ENCODE measurements at places on chromosomes 5 and 9. TPM values are rescaled to one million over a fixed set of nuclear protein-coding genes. Genes with fewer than 3 reads are reported as not detected.

- DNase-seq: no peak
- no peak overlapping the region for H3K4me3 ChIP-seq
- no peak overlapping the region for H3K27ac ChIP-seq
- H3K36me3 ChIP-seq: peaks cover 20% of the 10 kb centered on the region
- no peaks in the 10 kb centered on the region for H3K4me1 ChIP-seq
- H3K27me3 ChIP-seq: peaks cover 33% of the 10 kb centered on the region
Observed at GRCh38 chr5:150945947-150946346, 41.2 kb upstream of the ZNF300 start.

GRCh38 chr5:124906339-124907097, 160.1 kb upstream of the ZNF608 start:
- H3K27ac ChIP-seq: no peak overlapping the region
- peaks cover 23% of the 10 kb centered on the region for H3K4me1 ChIP-seq
- H3K36me3 ChIP-seq: no peaks in the 10 kb centered on the region
- H3K27me3 ChIP-seq: peaks cover 25% of the 10 kb centered on the region
- DNase-seq: no peak

GRCh38 chr9:16618524-16618923, 251.9 kb downstream of the BNC2 start:
- H3K27ac ChIP-seq: no peak overlapping the region
- peaks cover 3% of the 10 kb centered on the region for H3K27me3 ChIP-seq
- no peak for DNase-seq
- H3K4me3 ChIP-seq: no peak overlapping the region

GRCh38 chr5:886716-887325, 5.8 kb downstream of the BRD9 start:
- peaks cover 5% of the 10 kb centered on the region for H3K27me3 ChIP-seq
- DNase-seq: no peak
- H3K27ac ChIP-seq: no peak overlapping the region
- peaks cover 72% of the 10 kb centered on the region for H3K36me3 ChIP-seq

DNA sequence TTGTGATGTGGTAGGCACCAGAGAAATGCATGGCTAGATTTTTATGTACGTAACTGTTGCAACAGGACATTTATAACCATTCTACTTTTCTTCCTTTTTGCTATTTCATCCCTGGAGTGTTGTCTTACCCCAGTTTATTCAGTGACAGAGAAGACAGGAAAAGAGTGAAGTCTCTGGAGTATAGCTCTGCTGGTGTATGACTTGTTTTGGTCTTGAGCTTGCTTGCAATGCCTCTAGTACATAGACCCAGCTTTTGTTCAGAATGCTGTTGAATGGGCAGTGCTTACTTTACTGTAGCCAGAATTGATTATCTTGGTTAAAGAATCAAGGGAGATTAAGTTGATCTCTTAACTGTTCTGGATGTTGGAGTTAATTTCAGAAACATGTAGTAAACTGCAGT, 94.3 kb downstream of the PBX3 start:
- peaks cover 13% of the 10 kb centered on the region for H3K4me1 ChIP-seq
- H3K36me3 ChIP-seq: peaks cover 4% of the 10 kb centered on the region
- no peak overlapping the region for H3K4me3 ChIP-seq
- no peaks in the 10 kb centered on the region for H3K27me3 ChIP-seq

DNA sequence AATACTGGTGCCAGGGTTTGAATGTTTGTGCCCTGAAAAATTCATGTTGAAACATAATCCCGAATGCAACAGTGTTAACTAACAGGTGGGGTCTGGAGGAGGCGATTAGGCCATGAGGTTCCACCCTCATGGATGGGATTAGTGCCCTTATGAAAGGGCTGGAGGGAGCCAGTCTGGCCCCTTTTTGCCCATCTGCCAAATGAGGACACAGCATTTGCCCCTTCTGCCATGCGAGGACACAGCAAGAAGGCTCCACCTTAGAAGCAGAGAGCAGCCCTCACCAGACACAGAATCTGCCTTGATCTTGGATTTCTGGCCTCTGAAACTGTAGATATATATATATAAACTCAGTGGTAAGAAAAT, 32.6 kb upstream of the RNF130 start:
- H3K4me1 ChIP-seq: no peaks in the 10 kb centered on the region
- H3K27me3 ChIP-seq: peaks cover 9% of the 10 kb centered on the region
- H3K27ac ChIP-seq: no peak overlapping the region
- DNase-seq: no peak
- no peak overlapping the region for H3K4me3 ChIP-seq

DNA sequence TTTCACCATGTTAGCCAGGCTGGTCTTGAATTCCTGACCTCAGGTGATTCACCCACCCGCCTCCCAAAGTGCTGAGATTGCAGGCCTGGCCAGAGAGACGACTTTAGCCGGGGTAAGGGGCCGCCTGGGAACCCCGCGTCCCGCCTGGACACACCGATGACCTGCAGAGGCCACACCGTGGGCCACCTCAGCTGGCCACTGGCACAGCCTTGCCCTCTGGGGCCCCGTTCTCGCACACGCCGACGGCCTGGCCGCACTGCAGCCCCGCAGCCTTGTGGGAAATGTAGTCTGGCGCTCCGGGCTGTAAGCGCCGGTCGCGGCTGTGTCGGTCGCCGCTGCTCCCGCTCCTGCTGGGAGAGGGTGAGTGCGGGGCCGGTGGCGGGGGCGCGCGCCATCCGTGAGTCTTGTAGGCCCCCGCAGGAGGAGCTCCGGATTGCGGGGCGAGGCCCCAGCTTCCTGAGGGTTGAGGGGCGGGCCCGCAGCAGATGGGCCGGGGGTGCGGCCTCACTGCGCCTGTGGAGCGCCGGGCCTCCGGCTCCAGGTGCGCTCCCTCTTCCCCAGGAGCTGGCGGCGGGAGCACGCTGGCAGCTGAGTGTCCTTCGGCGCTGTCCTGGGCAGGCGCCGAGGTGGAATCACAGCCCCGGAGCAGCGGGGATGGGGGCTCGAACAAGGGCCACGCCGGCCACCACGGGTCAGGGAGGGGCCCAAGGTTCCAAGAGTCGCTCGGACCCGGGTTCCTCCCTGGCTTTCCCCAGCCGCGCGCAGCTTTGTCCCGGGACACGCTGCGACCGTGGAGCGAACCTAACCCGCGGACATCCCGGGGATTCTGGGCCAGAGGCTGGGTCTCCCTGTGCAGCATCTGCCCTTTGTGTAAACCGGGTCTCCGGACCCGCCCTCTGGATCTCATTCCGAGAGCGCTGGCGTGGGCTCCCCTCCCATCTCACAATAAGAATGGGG, at the start of gene ZFP2:
Gene ZFP2 (plus strand): TSS at position 299 of the 957 bp plus-strand sequence. CDS start 35,401 bp downstream, outside the sequence.
- no peak within 1 kb of the TSS for H3K27ac ChIP-seq
- peaks cover 37% of the 10 kb centered on the region for H3K36me3 ChIP-seq
- DNase-seq: peak; percentile 37
- peak within 1 kb of the TSS; percentile 73 for H3K4me3 ChIP-seq
- H3K27me3 ChIP-seq: no peaks in the 10 kb centered on the region

- DNase-seq: no peak
- H3K27ac ChIP-seq: no peak overlapping the region
- no peak overlapping the region for H3K4me3 ChIP-seq
- H3K4me1 ChIP-seq: no peaks in the 10 kb centered on the region
- no peaks in the 10 kb centered on the region for H3K36me3 ChIP-seq
Observed at GRCh38 chr5:171205375-171205774, 103.7 kb upstream of the TLX3 start.

- H3K27ac ChIP-seq: no peak overlapping the region
- DNase-seq: no peak
- no peaks in the 10 kb centered on the region for H3K36me3 ChIP-seq
- H3K27me3 ChIP-seq: no peaks in the 10 kb centered on the region
Observed at GRCh38 chr5:27742805-27743204, 704.4 kb upstream of the CDH9 start.

DNA sequence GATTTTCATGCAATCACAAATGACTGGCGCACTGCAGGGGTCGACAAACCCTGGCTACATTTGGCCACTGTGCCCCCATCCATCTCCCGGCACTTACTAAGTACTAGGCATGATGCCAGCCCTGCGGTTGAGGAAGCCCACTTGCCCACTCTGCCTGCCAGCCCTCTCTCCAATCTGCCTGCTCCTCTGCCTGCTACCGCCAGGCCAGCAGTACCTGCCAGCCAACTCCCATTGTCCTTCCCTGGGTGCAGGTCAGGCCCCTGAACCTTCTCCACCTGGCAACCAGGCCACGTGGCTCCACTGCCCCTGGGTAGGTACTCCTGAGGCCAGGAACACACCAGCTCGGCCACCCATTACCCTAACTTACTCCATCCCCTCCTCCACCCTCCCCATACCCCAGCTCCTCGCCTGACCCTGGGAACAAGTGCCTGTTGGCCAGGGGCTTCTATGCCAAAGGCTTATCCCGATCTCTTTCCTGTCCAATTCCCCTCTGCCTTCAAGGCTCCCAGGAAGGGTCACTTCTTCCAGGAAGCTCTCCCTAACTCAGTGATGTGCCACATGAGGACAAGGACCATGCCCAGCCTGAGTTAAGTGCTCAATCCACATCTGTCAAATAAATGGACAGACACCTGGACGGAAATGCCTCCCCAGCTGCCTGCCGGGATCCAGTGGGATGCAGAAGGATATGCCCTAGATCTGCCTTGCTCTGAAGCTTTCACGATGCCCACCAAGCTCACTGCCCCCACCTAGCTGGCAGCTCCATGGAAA, 6.6 kb downstream of the EEIG1 start:
- H3K27ac ChIP-seq: peak overlapping the region; percentile 95
- H3K4me3 ChIP-seq: peak overlapping the region; percentile 96
- no peak for DNase-seq
- H3K27me3 ChIP-seq: no peaks in the 10 kb centered on the region
- H3K36me3 ChIP-seq: peaks cover 34% of the 10 kb centered on the region

DNA sequence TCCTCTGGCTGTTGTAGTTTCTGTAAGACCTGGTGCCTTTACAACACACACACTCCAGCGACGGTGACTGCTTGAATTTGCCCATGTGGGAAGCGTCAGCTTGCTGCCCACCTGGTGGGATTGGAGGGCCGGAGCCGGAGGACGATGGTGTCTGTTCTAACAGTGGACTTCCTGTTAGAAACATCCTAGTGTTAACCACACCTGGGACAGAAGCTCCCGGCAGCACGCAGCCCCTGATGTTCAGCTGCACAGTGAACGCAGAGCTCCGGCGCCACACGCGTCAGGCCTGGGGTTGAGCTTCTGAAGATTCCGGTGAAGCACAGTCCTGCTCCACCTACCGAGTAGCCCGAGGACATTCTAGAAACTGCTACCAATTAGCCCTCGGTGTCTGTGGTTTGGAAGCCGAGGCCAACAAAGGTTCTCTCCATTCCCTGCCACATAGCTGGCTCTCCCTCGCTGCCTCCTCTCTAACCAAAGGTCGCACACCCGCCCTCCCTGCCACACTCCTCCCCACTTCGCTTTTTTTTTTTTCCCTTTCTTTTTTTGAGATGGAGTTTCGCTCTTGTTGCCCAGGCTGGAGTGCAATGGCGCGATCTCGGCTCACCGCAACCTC, 14.4 kb downstream of the PMPCA start:
- peak overlapping the region; percentile 39 for H3K27ac ChIP-seq
- no peak overlapping the region for H3K4me3 ChIP-seq
- no peaks in the 10 kb centered on the region for H3K4me1 ChIP-seq
- H3K27me3 ChIP-seq: no peaks in the 10 kb centered on the region
- H3K36me3 ChIP-seq: peaks cover 13% of the 10 kb centered on the region

GRCh38 chr5:159514229-159514810, 184.0 kb upstream of the IL12B start:
- H3K36me3 ChIP-seq: no peaks in the 10 kb centered on the region
- H3K4me1 ChIP-seq: peaks cover 7% of the 10 kb centered on the region
- peaks cover 5% of the 10 kb centered on the region for H3K27me3 ChIP-seq
- H3K27ac ChIP-seq: no peak overlapping the region
- no peak overlapping the region for H3K4me3 ChIP-seq

- no peak for DNase-seq
- H3K27me3 ChIP-seq: no peaks in the 10 kb centered on the region
- no peak overlapping the region for H3K4me3 ChIP-seq
- H3K27ac ChIP-seq: no peak overlapping the region
Observed at GRCh38 chr5:158995694-158996173, 104.0 kb downstream of the EBF1 start.

GRCh38 chr5:10586555-10586954, 22.7 kb downstream of the ANKRD33B start:
- peaks cover 32% of the 10 kb centered on the region for H3K36me3 ChIP-seq
- H3K4me3 ChIP-seq: no peak overlapping the region
- peaks cover 42% of the 10 kb centered on the region for H3K27me3 ChIP-seq
- no peak overlapping the region for H3K27ac ChIP-seq

- H3K27me3 ChIP-seq: peaks cover 81% of the 10 kb centered on the region
- H3K4me1 ChIP-seq: peaks cover 23% of the 10 kb centered on the region
- H3K36me3 ChIP-seq: no peaks in the 10 kb centered on the region
- H3K4me3 ChIP-seq: peak overlapping the region; percentile 2
- DNase-seq: peak; percentile 82
- no peak overlapping the region for H3K27ac ChIP-seq
Observed at GRCh38 chr5:170571875-170572852, 68.3 kb downstream of the KCNIP1 start.

DNA sequence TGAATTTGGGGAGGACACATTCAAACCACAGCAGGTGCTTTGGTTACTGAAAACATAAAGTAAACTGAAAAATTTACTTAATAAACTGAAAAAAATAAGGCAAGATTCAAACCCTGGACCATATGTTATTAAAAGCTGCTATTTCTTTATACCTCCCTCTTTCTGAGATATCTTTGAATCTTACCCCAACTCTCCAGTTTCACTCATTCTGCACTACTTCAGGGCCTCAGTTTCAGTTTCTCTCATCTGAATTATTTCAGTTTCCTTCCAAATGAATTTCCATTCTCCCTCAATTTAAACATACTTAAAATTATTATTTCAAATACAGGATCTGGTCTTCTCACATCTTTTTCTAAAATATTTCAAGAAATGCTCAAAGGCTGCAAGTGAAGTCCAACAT, 4.9 kb upstream of the OXCT1 start:
- H3K4me3 ChIP-seq: no peak overlapping the region
- H3K4me1 ChIP-seq: peaks cover 25% of the 10 kb centered on the region
- no peak for DNase-seq
- peaks cover 6% of the 10 kb centered on the region for H3K27me3 ChIP-seq
- peak overlapping the region; percentile 2 for H3K27ac ChIP-seq

GRCh38 chr5:38725371-38725865, 120.4 kb upstream of the OSMR start:
- no peak overlapping the region for H3K27ac ChIP-seq
- H3K27me3 ChIP-seq: peaks cover 15% of the 10 kb centered on the region
- no peaks in the 10 kb centered on the region for H3K36me3 ChIP-seq
- no peaks in the 10 kb centered on the region for H3K4me1 ChIP-seq
- no peak overlapping the region for H3K4me3 ChIP-seq
- no peak for DNase-seq

DNA sequence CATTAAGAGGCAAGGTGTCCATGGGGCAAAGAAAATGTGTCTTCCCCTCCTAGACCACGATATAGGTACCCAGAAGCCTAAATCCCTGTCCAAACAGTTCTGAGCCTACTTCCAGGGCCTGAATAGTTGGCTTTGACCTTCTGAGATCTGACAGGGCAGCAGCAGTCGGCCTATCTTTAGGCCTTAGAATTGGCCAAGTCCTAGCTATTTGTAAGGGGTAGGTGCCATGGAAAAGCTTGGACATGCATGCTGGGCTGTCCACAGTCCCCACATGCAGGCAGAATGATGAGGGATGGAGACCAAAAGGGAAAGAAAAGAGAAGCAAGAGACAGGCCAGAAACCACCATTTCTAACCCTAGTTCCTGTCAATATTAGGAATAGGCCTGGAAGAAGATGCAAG, 346.1 kb downstream of the ANXA1 start:
- DNase-seq: no peak
- no peak overlapping the region for H3K4me3 ChIP-seq
- no peaks in the 10 kb centered on the region for H3K4me1 ChIP-seq
- H3K27me3 ChIP-seq: no peaks in the 10 kb centered on the region
- no peak overlapping the region for H3K27ac ChIP-seq

- no peaks in the 10 kb centered on the region for H3K27me3 ChIP-seq
- no peak overlapping the region for H3K27ac ChIP-seq
- no peak overlapping the region for H3K4me3 ChIP-seq
- no peaks in the 10 kb centered on the region for H3K4me1 ChIP-seq
- no peaks in the 10 kb centered on the region for H3K36me3 ChIP-seq
Observed at GRCh38 chr5:8641786-8642505, 773.0 kb downstream of the MTRR start.

Gene DMGDH
- total RNA-seq: not detected

Gene ENTPD2
- not detected for total RNA-seq

Gene BHMT2
- total RNA-seq: not detected

Gene ACOT12
- not detected for total RNA-seq

Gene ANKRD20A1
- not detected for total RNA-seq
